ENCODE measurements at places on chromosomes 6 and 20.

DNA sequence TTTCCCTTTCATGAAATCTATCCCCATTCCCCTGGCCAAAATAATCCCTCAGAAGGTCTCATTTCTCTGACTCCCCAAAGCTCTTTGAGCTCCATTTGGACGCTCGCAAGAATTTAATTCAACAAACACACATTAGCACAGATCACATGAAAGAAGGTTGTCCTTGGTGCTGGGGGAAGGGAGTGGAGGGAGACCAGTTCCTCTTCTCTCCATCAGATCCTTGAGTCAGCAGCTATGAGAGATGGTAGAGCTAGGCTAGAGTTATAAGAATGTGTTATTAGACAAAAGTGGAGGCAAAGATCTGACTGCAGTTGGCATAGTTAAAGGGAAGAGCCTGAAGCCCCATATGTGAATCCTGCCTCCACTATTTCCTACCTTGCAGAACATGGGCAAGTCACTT lies 184.2 kb upstream of the CDYL start:
- H3K27me3 ChIP-seq = no peaks in the 10 kb centered on the region
- H3K4me1 ChIP-seq = no peaks in the 10 kb centered on the region
- no peak overlapping the region for H3K27ac ChIP-seq
- no peaks in the 10 kb centered on the region for H3K36me3 ChIP-seq

DNA sequence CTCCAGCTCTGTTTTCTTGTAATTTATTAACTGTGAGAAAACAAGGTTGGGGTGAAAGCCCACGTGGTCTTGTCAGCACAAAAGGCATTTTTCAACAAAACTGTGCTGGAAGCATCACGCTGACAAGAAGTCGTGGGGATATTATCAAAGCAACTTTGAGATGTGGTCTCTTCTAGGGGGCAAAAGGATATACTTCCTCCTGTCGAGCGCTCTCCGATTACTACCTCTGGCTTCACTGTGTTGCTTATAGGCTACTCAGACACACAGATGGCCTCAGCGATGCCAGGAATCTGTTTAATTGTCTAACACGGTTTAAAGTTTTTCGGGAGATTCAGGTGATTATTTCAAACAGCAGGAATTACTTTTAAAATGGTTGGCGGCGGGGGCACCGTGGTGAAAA lies 275.9 kb upstream of the SOX4 start:
- H3K27ac ChIP-seq = no peak overlapping the region
- H3K4me1 ChIP-seq = no peaks in the 10 kb centered on the region
- no peak for DNase-seq
- H3K36me3 ChIP-seq = no peaks in the 10 kb centered on the region
- H3K4me3 ChIP-seq = no peak overlapping the region

- H3K27me3 ChIP-seq = no peaks in the 10 kb centered on the region
- no peak overlapping the region for H3K4me3 ChIP-seq
- DNase-seq = no peak
- no peak overlapping the region for H3K27ac ChIP-seq
- H3K4me1 ChIP-seq = no peaks in the 10 kb centered on the region
- H3K36me3 ChIP-seq = no peaks in the 10 kb centered on the region
Observed at GRCh38 chr6:38460186-38460585, 179.5 kb downstream of the BTBD9 start.

DNA sequence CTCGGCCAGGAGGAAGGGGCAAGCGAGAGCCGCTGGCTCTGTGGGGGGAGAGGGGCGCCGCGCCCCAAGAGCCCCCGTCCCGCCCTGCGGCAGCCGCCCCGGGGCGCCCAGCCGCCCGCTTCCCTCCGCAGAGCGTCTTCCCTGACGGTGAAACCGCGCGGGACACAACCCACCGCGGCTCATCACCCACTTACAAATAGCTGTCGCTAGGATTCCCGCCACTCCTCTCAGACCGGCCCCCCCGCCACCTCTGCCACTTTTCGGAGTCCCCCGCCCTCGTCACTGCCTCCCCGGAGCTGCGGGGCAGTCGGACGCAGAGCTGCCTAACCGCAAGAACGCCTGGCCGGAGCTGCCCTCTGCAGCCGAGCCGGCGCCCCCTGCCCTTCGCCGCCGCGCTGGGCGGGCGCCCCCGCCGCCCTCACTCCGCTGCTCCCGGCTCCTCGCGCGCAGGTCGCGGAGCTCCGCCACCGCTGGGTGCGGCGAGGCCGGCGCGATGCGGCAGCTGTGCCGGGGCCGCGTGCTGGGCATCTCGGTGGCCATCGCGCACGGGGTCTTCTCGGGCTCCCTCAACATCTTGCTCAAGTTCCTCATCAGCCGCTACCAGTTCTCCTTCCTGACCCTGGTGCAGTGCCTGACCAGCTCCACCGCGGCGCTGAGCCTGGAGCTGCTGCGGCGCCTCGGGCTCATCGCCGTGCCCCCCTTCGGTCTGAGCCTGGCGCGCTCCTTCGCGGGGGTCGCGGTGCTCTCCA lies at the start of gene SLC35D3:
TSS of gene SLC35D3 (plus strand) at position 366 of the 749 bp plus-strand sequence. CDS start at position 494, 128 bp downstream.
- H3K4me1 ChIP-seq = peaks cover 11% of the 10 kb centered on the region
- H3K36me3 ChIP-seq = no peaks in the 10 kb centered on the region
- peaks cover 69% of the 10 kb centered on the region for H3K27me3 ChIP-seq

DNA sequence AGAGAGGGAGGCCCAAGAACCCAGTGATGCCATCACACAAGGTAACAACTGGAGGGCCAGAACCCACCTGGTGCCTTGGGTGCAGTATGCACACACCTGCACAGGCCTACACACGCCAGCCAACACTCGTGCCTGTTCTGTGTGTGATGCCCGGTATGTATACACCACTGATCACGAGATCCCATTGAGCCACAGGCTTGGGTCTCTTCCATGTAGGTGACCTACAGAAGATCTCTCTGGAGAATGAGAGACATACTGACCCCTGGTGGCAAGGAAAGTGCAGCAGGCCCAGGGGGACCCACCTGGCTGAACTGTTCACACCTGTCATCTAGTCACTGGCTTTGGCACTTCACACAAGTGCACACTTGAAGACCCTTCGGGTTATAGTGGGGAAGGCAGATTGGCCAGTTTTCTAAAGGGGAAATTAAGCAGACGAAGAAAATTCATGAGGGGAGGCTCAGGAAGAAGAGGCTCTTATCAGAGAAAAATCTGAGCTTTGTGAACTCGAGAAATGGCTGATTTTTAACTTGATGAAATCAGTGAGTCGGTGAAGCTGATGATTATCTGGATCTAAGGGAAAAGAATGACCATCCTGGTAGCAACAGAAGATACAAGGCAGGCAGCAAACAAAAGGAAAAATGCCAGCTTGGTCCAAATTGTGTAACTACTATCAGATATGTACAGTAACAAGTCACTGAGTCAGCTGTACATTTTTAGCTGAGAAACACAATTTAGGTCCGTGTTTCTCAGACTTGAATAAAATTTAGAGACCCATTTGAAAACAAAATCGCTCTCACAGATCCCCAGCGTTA lies 69.1 kb upstream of the PBOV1 start:
- no peaks in the 10 kb centered on the region for H3K36me3 ChIP-seq
- H3K4me3 ChIP-seq = no peak overlapping the region
- no peak for DNase-seq
- H3K4me1 ChIP-seq = peaks cover 9% of the 10 kb centered on the region

- DNase-seq = peak; percentile 96
- peak overlapping the region; percentile 64 for H3K27ac ChIP-seq
- peaks cover 9% of the 10 kb centered on the region for H3K4me1 ChIP-seq
- H3K36me3 ChIP-seq = peaks cover 8% of the 10 kb centered on the region
Observed at GRCh38 chr20:44609516-44610312, 27.3 kb downstream of the PKIG start.

DNA sequence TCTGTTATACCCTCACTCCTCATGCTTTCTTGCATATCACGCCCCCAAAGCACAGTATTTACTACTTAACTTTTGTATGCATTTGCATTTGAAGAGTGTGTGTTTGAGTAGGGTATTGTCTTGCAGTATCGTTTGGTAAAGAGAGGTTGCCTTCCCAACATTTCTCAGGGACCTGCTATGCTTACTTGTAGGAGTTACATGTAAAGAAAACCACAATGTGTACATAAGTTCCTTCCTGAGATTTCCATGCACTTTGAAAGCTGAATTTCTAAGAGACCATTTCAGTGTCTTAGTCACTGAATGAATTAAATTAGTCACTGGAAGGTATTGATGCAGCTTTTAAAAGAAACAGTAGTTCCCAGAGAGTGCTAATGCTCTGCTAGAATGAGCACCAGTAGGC lies 159.3 kb upstream of the LAMA2 start:
- H3K4me1 ChIP-seq = no peaks in the 10 kb centered on the region
- DNase-seq = no peak
- H3K27ac ChIP-seq = no peak overlapping the region
- H3K4me3 ChIP-seq = no peak overlapping the region

GRCh38 chr6:105985098-105985815 lies 100.9 kb upstream of the PRDM1 start:
- no peaks in the 10 kb centered on the region for H3K36me3 ChIP-seq
- H3K27ac ChIP-seq = no peak overlapping the region
- H3K4me1 ChIP-seq = peaks cover 5% of the 10 kb centered on the region
- DNase-seq = no peak

DNA sequence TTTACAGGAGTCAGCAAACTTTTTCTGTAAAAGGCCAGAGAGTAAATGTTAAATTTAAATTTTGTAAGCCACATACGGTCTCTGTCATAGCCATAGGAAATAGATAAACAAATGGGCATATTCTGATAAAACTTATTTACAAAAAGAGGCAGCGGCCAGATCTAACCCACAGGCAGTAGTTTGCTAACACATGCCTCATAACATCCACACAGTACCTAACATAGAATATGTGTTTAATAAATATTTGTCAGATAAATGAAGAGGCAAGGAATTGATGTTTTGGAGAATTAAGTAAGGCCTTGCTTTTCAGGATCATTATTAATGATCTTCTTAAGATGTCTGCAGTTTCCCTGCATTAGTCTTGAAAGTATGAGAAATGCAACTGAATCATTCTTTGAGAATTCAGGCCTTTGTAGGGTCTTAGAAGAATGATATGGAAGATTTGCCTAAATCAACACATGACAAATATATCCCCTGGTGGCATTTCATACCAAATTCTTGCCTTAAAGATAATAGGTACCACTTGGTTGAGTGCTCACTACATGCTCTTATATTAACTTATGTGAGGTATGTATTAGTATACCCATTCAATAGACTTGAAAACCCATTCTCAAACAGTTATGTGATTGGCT lies 39.3 kb upstream of the TRAM2 start:
- no peaks in the 10 kb centered on the region for H3K36me3 ChIP-seq
- H3K4me1 ChIP-seq = peaks cover 23% of the 10 kb centered on the region
- DNase-seq = no peak
- no peak overlapping the region for H3K27ac ChIP-seq

GRCh38 chr6:93327857-93328256 lies 91.5 kb downstream of the EPHA7 start:
- no peak for DNase-seq
- H3K4me3 ChIP-seq = no peak overlapping the region
- no peaks in the 10 kb centered on the region for H3K27me3 ChIP-seq
- H3K4me1 ChIP-seq = no peaks in the 10 kb centered on the region
- H3K36me3 ChIP-seq = no peaks in the 10 kb centered on the region

DNA sequence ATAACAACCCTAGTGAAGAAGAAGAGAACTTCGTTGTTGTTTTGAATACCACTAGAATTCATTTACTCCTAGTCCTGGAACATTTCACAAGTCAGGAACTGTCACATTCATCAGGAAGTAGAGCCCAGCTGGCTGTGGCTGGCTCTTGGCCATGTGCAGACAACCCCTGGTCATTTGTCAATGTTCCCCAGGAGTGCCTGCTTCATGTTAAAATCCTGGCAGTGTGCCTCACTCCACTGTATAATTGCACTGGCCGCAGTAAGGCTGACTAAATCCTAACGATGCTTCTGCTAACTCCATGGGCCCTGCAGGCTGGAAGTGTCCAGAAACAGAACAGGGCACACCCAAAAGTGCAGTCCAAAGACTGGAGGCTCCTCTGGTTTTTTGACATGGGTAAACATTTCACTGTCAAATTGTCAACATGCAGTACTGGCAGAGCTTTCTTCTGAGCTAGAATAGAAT lies 41.5 kb upstream of the ADGRF1 start:
- no peaks in the 10 kb centered on the region for H3K4me1 ChIP-seq
- DNase-seq = peak; percentile 14
- H3K36me3 ChIP-seq = no peaks in the 10 kb centered on the region
- no peak overlapping the region for H3K27ac ChIP-seq

GRCh38 chr6:80508885-80509630 lies 402.6 kb downstream of the BCKDHB start:
- H3K4me3 ChIP-seq = no peak overlapping the region
- no peak for DNase-seq
- H3K27me3 ChIP-seq = no peaks in the 10 kb centered on the region

DNA sequence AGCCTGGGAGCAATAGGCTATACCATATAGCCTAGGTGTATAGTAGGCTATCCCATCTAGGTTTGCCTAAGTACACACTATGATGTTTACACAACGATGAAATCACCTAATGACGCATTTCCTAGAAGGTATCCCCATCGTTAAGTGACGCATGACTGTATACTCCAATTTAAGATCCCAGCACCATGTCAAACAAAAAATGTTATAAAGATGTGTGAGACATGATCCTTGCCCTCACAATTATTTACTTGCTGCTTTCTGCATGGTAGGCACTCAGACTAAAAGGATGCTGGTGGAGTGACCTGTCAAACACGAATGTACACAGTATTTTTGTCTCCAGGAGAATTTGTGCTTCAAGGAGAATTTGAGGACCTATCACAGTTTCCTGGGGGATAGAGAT lies 32.3 kb downstream of the SNAP25 start:
- H3K27ac ChIP-seq = no peak overlapping the region
- H3K36me3 ChIP-seq = no peaks in the 10 kb centered on the region
- peaks cover 12% of the 10 kb centered on the region for H3K27me3 ChIP-seq
- DNase-seq = no peak

- DNase-seq = peak; percentile 92
- peaks cover 21% of the 10 kb centered on the region for H3K4me1 ChIP-seq
- H3K4me3 ChIP-seq = peak overlapping the region; percentile 49
Observed at GRCh38 chr20:51532577-51533191, 9.8 kb downstream of the NFATC2 start.

DNA sequence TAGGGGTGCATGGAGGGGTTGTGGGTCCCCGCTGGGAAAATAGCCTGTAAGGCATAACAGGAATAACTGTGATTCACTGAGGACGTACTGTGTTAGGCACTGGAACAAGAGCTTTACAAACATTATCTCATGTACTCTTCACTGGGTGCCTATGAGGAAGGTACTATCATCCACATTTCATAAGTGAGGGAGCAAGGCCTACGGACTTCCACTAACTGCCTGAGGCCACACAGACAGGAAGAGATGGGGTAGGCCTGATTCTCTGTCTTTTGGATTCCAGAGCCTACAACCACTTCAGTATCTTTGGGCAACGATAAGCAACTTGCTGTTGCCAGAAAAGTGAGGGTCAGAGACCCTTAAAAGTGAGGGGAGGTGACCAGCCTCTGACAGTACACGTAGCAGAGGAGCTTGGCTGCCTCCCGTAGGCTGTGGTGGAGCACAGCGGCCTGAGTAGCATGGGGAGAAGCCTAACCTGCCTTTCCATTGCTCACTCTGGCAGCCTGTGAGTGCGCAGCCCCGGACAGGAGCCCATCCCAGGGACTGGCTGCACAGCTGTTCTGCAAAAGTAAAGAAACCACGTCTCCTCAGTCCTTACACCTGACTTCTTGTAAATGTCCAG lies 30.4 kb downstream of the PSMB1 start:
- H3K4me3 ChIP-seq = no peak overlapping the region
- H3K36me3 ChIP-seq = no peaks in the 10 kb centered on the region
- H3K4me1 ChIP-seq = no peaks in the 10 kb centered on the region
- peaks cover 3% of the 10 kb centered on the region for H3K27me3 ChIP-seq
- H3K27ac ChIP-seq = no peak overlapping the region

- H3K4me3 ChIP-seq = no peak overlapping the region
- no peaks in the 10 kb centered on the region for H3K4me1 ChIP-seq
- H3K36me3 ChIP-seq = no peaks in the 10 kb centered on the region
- H3K27me3 ChIP-seq = no peaks in the 10 kb centered on the region
- DNase-seq = no peak
Observed at GRCh38 chr6:12592634-12593033, 123.9 kb upstream of the PHACTR1 start.
